ENCODE measurements at places on chromosomes 13 and 19.

- no peak for DNase-seq
Observed at GRCh38 chr13:40130871-40131636, 475.6 kb downstream of the COG6 start.

DNA sequence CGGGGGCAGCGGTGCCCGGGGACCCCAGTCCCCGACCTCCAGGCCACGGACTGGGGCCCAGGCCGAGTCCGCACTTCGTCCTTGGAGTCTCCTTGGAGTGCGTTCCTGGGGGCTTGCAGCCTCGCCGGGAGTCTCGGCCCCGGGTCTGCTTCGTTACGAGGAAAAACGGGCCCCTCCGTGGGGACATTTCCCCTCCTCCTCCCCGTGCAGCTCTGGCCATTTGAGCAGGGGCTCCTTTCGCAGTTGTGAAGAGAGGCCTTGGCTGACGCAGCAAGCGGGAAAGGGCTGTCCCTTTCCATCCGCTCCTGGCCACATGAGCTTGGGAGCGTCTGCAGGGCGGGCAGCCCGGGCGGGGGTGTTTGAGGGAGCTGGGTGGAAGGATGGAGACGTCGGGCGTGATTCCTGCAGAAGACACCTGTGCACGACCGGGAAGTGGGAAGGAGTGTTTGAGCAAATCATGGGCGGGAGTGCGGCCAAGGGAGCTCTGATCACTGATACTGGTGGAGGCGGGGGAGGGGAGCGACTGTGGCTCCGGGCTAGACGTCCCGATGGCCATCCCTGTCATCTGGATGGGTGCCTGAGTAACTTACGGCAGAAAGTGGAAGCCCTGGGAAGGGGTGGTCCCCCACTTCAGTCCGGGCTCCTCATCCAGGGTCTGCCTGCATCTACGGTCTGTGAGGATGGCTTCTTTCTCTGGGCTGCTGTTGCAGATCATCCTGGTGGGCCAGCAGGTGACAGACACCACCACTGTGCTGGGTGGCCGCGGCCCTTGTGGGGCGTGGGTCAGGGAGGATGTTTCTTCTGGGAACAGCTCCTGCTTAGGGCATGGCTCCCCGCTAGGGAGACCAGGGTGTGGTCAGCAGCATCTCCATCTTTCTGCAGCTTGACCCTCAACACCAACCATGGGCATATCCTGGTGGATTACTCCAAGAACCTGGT lies 736 bp downstream of the GPI start:
- no peak for DNase-seq

GRCh38 chr19:48842789-48843162 lies 6.5 kb upstream of the HSD17B14 start:
- peak; percentile 29 for DNase-seq

- no peak for DNase-seq
Observed at GRCh38 chr19:3292958-3293529, 68.6 kb downstream of the CELF5 start.
